ENCODE measurements at places on chromosomes 16 and 17.

DNA sequence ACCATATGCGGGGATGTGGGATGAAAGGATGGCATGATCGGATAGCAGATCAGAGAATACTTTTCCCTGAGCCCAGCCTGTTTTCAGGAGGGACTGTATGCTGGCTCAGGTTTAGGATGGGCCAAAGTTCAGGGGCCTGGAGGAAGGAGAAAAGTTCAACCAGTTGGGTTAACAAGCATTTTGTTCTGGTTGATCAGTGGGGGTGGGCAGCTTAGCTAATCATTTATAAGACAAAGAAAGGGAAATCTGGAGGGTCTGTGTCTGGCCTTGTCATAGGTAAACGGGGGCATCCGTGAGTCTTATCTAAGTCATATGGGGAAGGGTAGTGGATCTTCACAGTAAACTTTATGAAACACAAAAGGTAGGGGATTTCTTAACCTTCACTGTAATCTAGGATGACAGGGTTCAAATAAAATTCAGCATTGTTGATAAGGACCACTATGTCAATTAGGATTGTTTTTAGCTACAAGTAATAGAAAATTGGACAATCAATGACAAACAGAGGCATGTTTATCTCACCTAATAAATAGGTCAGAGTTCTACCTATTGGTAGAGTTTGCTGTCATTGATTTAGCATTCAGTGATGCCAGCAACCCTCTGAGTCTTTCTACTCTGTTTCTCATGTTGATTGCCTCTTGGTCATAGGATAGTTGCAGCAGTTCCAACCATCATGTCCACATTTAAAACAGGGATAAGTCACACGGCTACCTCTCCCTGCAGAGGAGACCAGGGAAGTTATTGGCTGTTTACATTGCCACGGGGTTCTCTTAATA is 11.4 kb downstream of the PCTP start:
- DNase-seq: no peak

GRCh38 chr16:82460766-82461165 is 166.0 kb upstream of the CDH13 start:
- no peak for DNase-seq

DNA sequence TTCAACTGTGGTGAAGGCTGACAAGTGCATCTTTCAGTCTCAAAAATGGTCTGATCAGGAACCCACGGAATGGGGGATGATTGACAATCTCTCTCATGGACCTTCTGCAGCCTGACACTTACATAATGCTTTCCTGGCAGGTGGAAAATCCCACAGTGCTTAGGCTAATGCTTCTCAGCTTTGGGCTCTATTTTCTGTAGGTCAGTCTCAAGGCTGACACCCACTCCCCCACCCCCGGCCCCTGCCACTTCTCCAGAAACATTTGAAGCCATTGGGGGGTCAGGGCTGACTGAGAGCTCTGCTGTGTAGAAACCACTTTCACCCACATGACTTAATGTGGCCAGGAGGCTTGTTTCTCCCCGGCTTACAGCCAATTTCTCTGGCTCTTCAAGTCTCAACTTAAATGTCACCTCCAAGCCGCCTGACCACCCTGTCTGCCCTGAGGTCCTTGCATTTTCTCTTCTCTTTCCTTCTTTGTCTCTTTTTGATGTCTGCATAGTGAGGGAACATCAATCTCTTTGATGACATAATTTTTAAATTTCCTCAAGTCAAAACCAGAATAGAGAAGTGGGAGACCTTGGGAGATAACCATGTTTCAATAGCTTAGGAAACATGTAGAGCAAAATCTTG is 16.7 kb upstream of the IRF8 start:
- no peak for DNase-seq

GRCh38 chr17:28807925-28808634 is 34.5 kb downstream of the FAM222B start:
- DNase-seq: no peak

DNA sequence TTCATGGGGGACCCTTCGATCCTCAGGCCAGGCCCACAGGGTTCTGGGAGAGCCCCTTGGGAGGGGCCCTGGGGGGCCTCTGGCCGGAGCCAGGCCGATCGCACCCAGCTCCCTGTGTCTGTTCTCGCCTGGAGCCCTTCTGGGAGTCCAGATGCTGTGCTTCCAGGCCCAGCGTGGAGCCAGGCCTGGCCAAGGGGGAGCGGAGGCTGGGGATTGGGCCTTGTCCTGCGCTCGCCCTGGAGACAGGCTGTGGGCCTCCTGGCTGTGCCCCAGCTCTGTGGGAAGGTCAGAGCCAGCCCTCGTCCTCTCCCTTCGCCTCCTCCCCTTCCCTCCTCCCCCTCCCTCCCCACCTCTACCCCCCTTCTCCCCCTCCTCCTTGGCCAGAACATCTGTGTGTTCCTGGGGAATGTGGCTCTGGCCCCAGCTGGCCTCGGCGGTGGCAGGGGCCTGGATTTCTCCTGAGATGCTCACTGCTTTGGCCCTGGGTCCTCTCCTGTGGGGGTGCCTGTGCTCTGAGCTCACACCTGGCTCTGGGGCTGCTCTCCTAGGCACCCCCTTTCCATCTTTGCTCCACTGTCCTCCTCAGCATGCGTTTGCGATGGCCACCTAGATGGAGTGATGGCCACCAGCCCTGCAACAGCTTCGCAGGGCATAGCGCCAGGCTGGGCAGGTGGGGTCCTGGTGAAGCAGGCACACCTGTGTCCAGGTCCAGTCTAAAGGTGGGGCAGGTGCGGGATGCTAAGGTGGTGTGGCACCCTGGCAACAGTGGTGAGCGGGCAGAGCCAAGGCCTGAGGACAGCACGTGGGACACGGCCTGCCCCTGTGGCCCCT is 90.6 kb upstream of the CIBAR2 start:
- no peak for DNase-seq

GRCh38 chr16:48008011-48008525 is 147.7 kb downstream of the ABCC12 start:
- DNase-seq: no peak

GRCh38 chr17:55710410-55710809 is 12.3 kb downstream of the TMEM100 start:
- DNase-seq: no peak

DNA sequence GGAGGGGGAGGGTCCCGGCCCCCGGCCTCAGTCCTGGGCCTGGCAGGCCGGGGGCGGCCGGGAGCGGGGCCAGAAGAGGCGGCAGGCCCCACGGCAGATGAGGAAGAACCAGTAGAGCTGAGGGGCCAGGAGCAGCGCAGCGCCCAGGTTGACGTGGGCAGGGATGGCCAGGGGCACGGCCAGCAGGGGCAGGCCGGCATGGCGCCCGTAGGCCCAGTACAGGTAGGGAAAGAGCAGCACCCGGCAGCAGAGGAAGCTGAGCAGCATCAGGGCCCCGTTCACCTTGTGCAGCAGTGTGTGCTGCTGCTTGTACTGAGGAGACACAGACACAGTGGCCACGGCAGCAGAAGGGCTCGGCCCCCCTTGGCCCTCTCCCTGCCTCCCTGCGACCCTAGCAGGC is 2.2 kb downstream of the C16orf92 start:
- no peak for DNase-seq

DNA sequence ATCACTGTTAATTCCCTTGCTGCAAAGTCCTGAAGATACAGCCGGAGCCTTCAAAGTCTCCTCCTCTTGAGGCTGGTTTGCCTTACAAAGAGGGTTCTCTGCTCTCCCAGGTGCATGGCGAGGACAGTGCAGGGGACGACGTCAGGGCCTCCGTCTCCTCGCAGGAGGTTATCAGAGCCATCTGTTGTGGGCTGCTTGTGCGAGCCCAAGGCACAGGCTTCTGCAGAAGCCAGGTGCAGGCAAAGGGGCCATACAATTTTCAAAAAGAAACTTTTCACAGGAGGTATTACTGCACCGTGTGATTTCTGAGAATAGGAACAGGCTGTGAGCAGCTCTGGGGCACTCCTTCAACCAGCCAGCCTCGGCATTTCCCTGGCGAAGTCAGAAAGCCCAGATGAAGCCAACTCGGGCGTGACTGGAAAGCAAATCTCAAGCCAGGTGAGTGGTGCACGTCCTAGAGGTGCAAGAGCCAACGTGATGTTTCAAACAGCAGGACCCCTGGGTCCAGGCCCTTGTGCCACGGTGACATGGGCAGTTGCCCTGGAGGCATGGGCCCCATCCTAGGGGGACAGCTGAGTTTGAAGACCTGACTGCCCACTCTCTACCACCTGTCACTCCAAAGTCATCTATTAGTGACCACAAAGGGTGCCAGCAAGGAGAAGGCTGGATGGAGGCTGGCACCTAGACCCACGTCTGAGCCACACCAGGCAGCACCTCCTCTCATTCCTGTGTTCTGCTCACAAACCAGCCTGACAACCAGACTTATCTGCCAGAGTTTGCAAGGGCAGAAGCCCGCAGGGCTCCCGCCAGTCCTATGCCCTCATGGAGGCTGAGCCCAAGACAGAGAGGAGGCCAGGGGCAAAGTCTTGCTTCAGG is 68.6 kb downstream of the SMPD3 start:
- DNase-seq: no peak

GRCh38 chr17:35486920-35487732 is 38.6 kb upstream of the SLFN13 start:
- peak; percentile 80 for DNase-seq

GRCh38 chr17:6930749-6931148 is 65.1 kb upstream of the ALOX12 start:
- DNase-seq: no peak

DNA sequence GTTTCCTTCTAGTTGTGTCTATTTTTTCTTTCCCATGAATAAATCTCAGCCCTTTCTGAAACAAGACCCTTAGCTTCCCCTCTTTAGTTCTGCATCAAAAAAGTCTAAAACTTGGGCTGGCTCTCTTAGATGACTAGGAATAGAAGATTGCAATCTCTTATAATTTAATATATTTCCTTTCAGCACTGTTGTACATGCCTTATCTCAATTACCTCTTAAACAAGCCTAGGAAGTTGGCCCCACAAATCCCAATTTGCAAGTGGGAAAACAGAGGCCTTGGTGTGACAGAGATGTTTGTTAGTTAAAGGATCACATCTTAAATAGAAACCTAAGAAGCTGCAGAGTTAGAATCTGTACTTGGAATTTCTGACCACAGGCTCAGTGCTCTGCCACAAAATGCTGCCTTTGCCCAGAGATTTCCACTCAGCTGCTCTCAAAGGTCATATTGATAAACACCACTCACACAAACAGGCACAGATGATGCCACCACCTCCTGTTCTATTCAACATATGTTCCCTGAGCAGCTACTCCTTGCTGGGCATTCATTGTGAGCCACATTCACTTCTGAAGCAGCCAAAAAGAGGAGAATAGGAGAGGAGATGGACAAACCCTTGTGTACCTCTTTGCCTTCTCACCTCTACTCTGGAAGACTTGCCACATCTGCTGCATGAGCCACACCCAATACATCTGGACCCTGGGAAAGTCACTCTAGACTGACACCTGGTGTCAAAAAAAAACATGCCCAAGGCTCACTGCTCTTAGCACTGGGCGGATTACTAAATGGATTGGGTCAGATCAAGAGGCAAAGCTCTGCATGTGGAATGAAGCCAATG is 5.5 kb downstream of the CCDC182 start:
- no peak for DNase-seq

GRCh38 chr16:35180970-35181369 is 1721.6 kb downstream of the TP53TG3F start:
- DNase-seq: no peak

DNA sequence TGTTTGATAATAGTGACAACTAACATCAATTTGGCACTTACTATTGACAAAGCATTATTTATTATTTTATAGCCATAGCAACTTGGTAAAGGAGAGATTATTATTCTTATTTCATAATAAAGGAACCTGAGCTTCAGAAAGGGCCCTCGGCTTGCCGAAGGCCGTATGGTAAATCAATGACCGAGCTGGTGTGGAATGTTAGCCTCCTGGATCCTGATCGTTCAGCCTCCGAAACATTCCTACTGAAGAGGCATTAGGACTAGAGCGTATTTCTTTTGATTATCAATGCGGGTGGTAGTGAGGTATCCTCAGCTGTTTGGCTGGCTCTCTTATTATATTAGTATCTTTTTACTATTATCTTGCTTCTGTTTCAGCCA is 199.3 kb upstream of the TBX2 start:
- no peak for DNase-seq

DNA sequence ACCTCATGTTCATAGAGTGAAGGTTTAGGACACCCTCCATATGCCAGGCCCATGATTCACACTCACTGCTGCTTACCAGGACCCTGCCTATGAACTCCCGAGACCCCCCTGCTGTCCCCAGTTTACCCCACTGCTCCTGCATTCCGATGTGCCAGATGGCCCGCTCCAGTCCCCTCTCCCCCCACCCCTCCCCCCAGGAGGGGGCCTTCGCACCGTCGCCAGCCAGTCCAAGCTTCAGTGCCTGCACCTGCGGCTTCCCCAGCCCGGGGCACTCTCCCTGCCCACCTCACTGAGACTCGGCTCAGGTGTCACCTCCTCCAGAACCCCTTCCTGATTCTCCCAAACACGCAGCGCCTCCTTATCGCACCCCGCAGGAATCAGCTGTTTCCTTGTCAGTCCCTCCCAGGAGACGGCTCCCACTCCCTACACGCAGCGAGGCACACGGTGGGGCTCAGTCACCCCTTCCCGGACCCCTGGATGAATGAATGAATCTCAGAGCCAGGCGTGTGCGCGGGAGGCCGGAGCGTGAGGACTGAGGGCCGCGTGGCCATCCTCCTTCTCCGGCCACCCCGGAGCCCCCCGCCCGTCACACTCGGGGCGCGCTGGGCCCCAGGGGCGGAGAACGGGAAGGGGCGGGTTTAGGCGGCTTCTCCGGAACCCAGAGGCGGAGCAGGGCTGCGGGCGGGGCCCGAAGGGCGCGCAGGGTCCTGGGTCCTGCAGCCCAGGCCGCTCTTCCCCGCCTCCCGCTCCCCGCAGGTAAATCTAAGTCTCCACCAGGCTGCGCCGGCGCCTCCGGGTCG is 1.6 kb downstream of the MYO1C start:
- peak; percentile 70 for DNase-seq

DNA sequence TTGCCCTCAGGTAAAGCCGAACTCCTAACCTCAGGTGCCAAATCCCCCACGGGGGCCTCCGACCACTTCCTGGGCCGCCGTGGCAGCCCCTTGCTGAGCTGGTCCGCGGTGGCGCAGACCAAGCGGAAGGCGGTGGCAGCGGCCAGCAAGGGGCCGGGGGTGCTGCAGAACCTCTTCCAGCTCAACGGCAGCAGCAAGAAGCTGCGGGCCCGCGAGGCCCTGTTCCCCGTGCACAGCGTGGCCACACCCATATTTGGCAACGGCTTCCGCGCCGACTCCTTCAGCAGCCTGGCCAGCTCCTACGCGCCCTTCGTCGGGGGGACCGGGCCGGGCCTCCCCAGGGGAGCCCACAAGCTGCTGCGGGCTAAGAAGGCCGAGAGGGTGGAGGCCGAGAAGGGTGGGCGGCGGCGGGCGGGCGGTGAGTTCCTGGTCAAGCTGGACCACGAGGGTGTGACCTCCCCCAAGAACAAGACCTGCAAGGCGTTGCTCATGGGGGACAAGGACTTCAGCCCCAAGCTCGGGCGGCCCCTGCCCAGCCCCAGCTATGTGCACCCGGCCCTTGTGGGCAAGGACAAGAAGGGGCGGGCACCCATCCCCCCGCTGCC is 51.6 kb downstream of the ACTG1 start:
- no peak for DNase-seq
